Bone marrow (tissue), 2 donors: ENCODE measurements at places on chromosomes 1 and 21.
A peak's percentile ranks its signal among the peaks of the same experiment; 100 is the strongest.

DNA sequence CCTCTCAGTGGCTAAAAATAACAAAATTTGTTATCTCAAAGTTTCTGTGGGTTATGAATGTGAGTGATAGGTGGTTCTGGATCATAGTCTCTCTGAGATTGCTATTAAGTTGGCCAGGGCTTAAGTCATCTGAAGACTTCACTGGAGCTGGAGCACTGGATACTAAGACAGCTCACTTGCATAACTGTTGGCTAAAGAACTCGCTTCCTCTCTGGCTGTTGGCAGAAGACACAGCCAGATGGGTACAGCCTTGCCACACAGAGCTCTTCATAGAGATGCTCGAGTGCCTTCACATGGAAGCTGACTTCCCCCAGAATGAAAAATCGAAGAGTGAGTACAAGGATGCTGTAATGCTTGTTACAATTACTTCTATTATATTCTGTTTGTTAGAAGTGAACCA, 333.8 kb downstream of the ZP4 start:
- DNase-seq: no peak

- DNase-seq: no peak
Measured at GRCh38 chr1:39411526-39412478, 79.6 kb upstream of the BMP8A start.

DNA sequence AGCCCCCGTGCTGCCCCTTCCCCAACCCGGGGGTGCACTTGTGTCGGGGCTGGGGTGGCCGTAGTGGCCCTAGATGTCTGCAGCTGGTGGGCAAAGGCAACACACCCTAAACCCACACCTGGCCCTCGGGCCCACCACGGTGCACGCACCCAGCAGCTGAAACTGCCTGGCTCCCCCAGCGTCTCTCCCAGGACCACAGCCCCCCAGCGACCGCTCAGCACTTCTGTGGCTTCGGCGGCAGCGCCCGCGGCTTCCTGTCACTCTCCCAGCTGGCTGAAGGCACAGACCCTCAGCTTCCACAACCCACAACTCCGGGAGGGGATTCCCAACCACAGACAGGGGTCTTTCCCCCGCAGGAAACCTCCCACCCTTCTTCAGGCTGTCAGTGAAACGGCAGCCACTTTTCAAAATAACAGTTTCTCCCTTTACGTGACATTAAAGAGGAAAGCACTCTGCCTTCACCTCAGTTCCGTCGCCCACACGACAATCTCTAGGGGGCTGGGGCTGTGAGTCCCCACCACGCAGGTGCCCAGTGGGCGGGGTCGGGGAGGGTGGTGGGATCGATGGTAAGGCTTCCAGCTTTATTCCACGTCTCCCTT, 40.7 kb upstream of the COL6A2 start:
- no peak for DNase-seq

DNA sequence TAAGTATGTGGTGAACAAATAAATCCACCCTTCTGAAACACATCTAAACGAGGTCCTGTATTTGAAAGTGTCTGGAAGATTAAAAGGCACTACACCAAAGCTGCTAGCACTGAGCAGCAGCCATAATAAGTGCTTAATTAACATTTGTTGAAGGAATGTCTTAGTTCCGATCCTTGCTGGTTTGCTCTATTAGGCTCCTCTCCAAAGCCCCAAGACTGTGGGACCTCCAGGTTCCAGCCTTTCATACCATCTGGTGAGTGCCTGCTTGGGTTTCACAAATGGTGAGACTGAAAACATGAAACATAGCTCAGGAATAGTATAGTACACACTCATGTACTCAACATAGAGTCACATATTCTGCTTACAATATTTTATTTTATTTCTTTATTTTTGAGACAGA, 640 bp upstream of the CYP2J2 start:
- DNase-seq: no peak

DNA sequence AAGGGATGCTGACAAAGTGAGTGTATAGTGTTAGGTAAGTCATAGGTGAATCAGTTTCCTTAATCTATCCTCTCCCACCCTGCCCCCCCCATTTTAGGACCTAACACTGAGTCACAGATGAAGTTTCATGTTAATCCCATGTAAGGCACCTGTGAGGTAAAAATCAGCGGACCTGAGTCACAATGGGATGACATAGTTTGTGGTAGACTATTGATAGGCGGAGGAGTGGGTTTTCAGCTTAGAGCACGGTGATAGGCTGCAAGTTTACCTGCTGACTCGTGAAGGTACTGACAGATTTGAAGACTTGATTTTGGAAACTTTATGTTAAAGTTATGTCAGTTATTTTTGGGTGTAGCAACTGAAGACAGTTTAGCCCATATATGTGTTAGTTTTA, 1.7 kb downstream of the TOR1AIP1 start:
- DNase-seq: no peak

GRCh38 chr1:114122941-114123618, 30.6 kb downstream of the SYT6 start:
- no peak for DNase-seq

DNA sequence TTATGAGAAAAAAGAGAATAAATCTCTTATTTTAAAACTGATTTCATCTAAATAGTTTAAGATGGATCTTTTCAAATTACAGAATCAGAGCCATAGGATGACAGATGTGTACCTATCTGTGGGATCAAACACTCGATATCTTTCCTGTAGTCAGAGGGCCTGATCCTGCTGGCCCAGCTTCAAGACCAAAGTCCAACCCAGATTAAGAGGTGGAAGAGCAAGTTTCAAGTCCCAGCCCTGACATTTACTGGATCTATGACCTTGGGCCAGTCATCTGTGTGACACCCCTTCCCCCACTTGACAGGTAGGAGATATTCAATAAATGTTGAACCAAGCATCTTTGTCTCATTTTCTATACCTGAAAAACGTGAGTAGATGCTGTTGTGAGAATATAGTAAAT, 140.7 kb downstream of the FAM78B start:
- no peak for DNase-seq

GRCh38 chr1:159746666-159747065, 32.3 kb upstream of the CRP start:
- DNase-seq: peak; percentile 65
